IMR-90 (cell line): ENCODE measurements at places on chromosomes 5 and 9.

GRCh38 chr5:71743155-71743554 is 24.1 kb downstream of the CARTPT start:
- no peak overlapping the region for H3K4me3 ChIP-seq
- no peak for DNase-seq

DNA sequence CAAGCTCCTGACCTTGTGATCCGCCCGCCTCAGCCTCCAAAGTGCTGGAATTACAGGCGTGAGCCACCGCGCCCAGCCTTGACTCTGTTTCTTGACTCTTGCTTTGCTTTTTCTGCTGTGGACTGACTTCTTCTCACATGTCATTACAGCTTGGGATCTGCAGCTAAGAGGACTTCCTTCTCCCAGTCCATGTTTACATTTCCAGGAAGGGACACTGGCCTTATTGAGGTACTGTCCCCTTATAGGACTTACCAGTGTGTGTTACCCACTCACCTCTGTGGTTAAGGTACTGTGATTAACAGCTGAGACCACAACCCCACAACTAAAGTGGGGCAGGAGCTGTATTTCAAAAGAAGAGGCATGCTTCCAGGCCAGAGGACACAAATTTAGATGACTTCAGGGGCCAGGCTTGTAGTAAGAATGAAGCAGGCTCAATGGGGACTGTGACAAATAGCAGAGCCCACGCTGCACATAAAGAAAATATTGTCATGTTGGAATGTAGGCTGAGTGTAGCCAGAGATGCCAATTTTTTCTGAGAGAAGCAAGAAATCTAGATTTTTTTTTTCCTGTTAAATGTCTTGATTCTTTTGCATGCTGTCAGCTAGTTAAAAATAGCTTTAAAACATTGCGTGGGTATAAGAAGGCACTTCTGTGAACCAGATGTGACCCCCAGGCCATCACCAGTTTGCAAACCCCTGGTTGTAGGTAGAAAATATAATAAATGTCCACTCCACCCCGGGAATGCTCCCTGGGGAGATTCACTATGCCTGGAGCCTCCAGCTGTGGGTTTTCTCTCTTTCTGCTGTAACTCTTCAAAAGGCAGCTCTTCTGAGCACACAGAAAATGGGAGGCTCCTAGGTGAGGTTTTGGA is 75.0 kb downstream of the PTPDC1 start:
- H3K27me3 ChIP-seq, result no peaks in the 10 kb centered on the region
- peaks cover 2% of the 10 kb centered on the region; the same call in 1 of the 2 replicates for H3K4me1 ChIP-seq
- no peak for DNase-seq
- H3K27ac ChIP-seq, result no peak overlapping the region

GRCh38 chr5:61689153-61689846 is 357.2 kb downstream of the ZSWIM6 start:
- no peaks in the 10 kb centered on the region for H3K36me3 ChIP-seq
- no peaks in the 10 kb centered on the region for H3K4me1 ChIP-seq
- H3K27me3 ChIP-seq, result peaks cover 5% of the 10 kb centered on the region

GRCh38 chr9:19620326-19620725 is 168.5 kb downstream of the SLC24A2 start:
- H3K4me1 ChIP-seq, result no peaks in the 10 kb centered on the region
- no peak overlapping the region for H3K27ac ChIP-seq
- H3K4me3 ChIP-seq, result no peak overlapping the region

GRCh38 chr9:79975621-79976256 is 404.0 kb downstream of the TLE4 start:
- no peak overlapping the region for H3K4me3 ChIP-seq
- H3K4me1 ChIP-seq, result no peaks in the 10 kb centered on the region
- no peak overlapping the region for H3K27ac ChIP-seq
- DNase-seq, result no peak
- no peaks in the 10 kb centered on the region for H3K36me3 ChIP-seq
- H3K27me3 ChIP-seq, result peaks cover 12% of the 10 kb centered on the region

- H3K36me3 ChIP-seq, result peaks cover 18% of the 10 kb centered on the region
- peaks cover 2% of the 10 kb centered on the region; the same call in 1 of the 2 replicates for H3K27me3 ChIP-seq
- no peak for DNase-seq
- peaks cover 10% of the 10 kb centered on the region; the same call in 1 of the 2 replicates for H3K4me1 ChIP-seq
- H3K27ac ChIP-seq, result no peak overlapping the region
- H3K4me3 ChIP-seq, result no peak overlapping the region
Observed at GRCh38 chr5:138470322-138471051, 5.2 kb downstream of the EGR1 start.

GRCh38 chr5:171701100-171701541 is 84.5 kb upstream of the SMIM23 start:
- peaks cover 40% of the 10 kb centered on the region for H3K27me3 ChIP-seq
- H3K27ac ChIP-seq, result no peak overlapping the region
- no peaks in the 10 kb centered on the region for H3K36me3 ChIP-seq
- H3K4me1 ChIP-seq, result no peaks in the 10 kb centered on the region
- no peak for DNase-seq
- H3K4me3 ChIP-seq, result no peak overlapping the region

- H3K27me3 ChIP-seq, result no peaks in the 10 kb centered on the region
- H3K36me3 ChIP-seq, result no peaks in the 10 kb centered on the region
- H3K27ac ChIP-seq, result no peak overlapping the region
- peaks cover 6% of the 10 kb centered on the region; the same call in 1 of the 2 replicates for H3K4me1 ChIP-seq
Observed at GRCh38 chr5:135185481-135186065, 151.5 kb upstream of the PITX1 start.

- H3K36me3 ChIP-seq, result peaks cover 28% of the 10 kb centered on the region
- no peak overlapping the region for H3K4me3 ChIP-seq
- DNase-seq, result no peak
- no peak overlapping the region for H3K27ac ChIP-seq
Observed at GRCh38 chr9:137191691-137192447, 3.4 kb downstream of the SSNA1 start.

GRCh38 chr9:134485653-134486052 is 155.9 kb upstream of the COL5A1 start:
- H3K27me3 ChIP-seq, result peaks cover 5% of the 10 kb centered on the region
- H3K36me3 ChIP-seq, result no peaks in the 10 kb centered on the region
- DNase-seq, result no peak
- H3K4me1 ChIP-seq, result peaks cover 2% of the 10 kb centered on the region; the same call in 1 of the 2 replicates
- no peak overlapping the region for H3K4me3 ChIP-seq

- no peaks in the 10 kb centered on the region for H3K36me3 ChIP-seq
- H3K4me1 ChIP-seq, result no peaks in the 10 kb centered on the region
- DNase-seq, result no peak
- H3K27ac ChIP-seq, result no peak overlapping the region
- H3K4me3 ChIP-seq, result no peak overlapping the region
- no peaks in the 10 kb centered on the region for H3K27me3 ChIP-seq
Observed at GRCh38 chr9:75235632-75236031, 147.3 kb downstream of the OSTF1 start.

GRCh38 chr9:117403848-117404247 is 11.0 kb downstream of the ASTN2 start:
- no peak for DNase-seq
- no peak overlapping the region for H3K4me3 ChIP-seq
- H3K36me3 ChIP-seq, result no peaks in the 10 kb centered on the region
- H3K27me3 ChIP-seq, result no peaks in the 10 kb centered on the region

- no peaks in the 10 kb centered on the region for H3K36me3 ChIP-seq
- peak; percentile 56 for DNase-seq
- peaks cover 2% of the 10 kb centered on the region; the same call in 1 of the 2 replicates for H3K4me1 ChIP-seq
- H3K27me3 ChIP-seq, result no peaks in the 10 kb centered on the region
Observed at GRCh38 chr5:131630963-131631350, 4.1 kb downstream of the RAPGEF6 start.

DNA sequence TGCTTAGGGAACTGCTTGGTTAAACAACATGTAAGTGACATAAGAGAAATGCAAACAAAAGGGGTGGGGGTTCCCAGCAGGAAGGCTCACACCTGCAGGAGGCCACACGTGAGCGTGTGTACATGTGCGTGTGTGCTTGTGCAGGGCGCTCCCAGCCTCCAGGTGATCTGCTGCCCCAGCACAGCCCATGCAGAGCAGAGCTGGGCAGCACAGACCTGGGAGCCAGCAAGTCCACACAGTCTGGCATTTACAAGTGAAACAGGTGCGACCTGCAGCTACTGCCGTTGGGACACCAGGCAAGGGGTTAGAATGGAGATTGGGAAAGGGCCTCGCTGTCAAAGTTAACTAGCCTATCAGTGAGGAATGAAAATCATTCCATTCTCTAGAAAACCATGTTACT is 41.8 kb downstream of the GRAMD2B start:
- no peak overlapping the region for H3K27ac ChIP-seq
- no peak overlapping the region for H3K4me3 ChIP-seq

DNA sequence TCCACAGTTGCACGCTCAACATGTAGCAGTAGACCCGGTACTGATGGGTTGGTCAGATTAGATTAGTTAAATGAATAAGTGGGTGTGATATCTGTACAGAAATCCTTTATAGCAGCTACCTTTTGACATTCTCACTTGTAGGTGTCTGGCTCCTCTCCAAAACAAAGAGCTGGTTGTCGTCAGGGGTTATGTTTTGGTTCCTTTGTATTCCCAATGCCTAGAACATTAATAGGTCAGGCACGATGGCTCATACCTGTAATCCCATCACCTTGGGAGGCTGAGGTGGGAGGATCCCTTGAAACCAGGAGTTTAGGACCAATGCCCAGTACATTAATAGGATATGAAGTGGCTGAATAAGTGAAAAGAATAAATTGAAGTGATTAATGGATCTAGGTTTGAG is 182.1 kb downstream of the SNCAIP start:
- H3K36me3 ChIP-seq, result no peaks in the 10 kb centered on the region
- no peak for DNase-seq
- H3K4me1 ChIP-seq, result peaks cover 4% of the 10 kb centered on the region
- H3K27ac ChIP-seq, result no peak overlapping the region
- H3K4me3 ChIP-seq, result no peak overlapping the region
- no peaks in the 10 kb centered on the region; the same call in 1 of the 2 replicates for H3K27me3 ChIP-seq

- H3K4me3 ChIP-seq, result no peak overlapping the region
- DNase-seq, result no peak
- H3K27me3 ChIP-seq, result no peaks in the 10 kb centered on the region
- H3K4me1 ChIP-seq, result no peaks in the 10 kb centered on the region
- H3K27ac ChIP-seq, result no peak overlapping the region
Observed at GRCh38 chr5:28313321-28313951, 1275.0 kb upstream of the CDH9 start.

GRCh38 chr9:77453825-77454647 is 194.1 kb downstream of the GNA14 start:
- H3K36me3 ChIP-seq, result no peaks in the 10 kb centered on the region
- no peak overlapping the region for H3K4me3 ChIP-seq
- H3K27ac ChIP-seq, result no peak overlapping the region
- no peaks in the 10 kb centered on the region for H3K4me1 ChIP-seq
- no peaks in the 10 kb centered on the region for H3K27me3 ChIP-seq
- DNase-seq, result no peak

- DNase-seq, result no peak
- no peak overlapping the region for H3K27ac ChIP-seq
- H3K36me3 ChIP-seq, result no peaks in the 10 kb centered on the region
Observed at GRCh38 chr5:68087866-68088265, 127.7 kb upstream of the PIK3R1 start.

DNA sequence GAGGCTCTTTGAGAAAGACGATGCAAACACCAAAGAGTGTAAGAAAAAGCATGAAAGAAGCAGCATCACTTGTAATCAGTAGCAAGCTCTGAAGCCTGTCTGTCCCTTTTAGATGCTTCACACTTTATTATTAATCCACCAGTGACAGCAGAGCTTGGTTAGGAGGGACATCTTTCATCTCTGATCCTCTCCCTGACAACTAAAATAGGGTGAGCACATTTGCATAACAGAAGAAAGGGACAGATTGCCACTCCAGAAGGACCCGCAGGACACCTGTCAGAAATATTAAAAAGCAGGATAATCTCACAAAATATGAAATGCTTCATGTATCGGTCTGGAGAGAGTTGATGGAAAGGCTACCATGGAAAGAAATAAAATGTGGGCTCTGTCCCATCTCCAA is 71.4 kb upstream of the MAP1B start:
- H3K4me3 ChIP-seq, result no peak overlapping the region
- no peak for DNase-seq
- no peaks in the 10 kb centered on the region for H3K36me3 ChIP-seq
- no peak overlapping the region for H3K27ac ChIP-seq

DNA sequence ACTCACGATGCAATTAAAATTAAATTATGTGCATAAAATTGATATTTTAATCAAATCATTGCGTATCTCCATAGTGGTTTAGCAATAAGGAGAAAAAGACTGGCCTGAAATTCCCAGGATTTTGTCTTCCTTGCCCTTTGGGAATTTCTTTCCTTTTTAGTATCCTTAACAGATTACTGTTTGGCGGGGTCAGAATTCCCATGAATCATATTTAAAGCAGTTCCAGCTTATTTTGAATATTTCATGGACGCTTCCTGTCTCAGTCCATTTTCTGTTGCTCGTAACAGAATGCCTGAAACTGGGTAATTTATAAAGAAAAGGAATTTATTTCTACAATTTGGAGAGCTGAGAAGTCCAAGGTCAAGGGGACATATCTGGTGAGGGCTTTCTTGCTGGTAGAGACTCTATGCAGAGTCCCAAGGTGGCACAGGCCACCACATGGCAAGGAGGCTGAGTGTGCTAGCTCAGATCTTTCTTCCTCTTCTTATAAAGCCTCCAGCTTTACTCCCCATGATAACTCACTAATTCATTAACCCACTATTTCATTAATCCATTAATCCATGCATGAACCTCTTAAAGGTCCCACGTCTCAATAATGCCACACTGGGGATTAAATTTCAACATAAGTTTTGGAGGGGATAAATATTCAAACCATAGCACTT is 37.8 kb downstream of the CDH6 start:
- no peak overlapping the region for H3K4me3 ChIP-seq
- H3K4me1 ChIP-seq, result peaks cover 4% of the 10 kb centered on the region; the same call in 1 of the 2 replicates
- H3K27ac ChIP-seq, result no peak overlapping the region
- no peaks in the 10 kb centered on the region for H3K27me3 ChIP-seq
- H3K36me3 ChIP-seq, result peaks cover 5% of the 10 kb centered on the region; the same call in 1 of the 2 replicates

DNA sequence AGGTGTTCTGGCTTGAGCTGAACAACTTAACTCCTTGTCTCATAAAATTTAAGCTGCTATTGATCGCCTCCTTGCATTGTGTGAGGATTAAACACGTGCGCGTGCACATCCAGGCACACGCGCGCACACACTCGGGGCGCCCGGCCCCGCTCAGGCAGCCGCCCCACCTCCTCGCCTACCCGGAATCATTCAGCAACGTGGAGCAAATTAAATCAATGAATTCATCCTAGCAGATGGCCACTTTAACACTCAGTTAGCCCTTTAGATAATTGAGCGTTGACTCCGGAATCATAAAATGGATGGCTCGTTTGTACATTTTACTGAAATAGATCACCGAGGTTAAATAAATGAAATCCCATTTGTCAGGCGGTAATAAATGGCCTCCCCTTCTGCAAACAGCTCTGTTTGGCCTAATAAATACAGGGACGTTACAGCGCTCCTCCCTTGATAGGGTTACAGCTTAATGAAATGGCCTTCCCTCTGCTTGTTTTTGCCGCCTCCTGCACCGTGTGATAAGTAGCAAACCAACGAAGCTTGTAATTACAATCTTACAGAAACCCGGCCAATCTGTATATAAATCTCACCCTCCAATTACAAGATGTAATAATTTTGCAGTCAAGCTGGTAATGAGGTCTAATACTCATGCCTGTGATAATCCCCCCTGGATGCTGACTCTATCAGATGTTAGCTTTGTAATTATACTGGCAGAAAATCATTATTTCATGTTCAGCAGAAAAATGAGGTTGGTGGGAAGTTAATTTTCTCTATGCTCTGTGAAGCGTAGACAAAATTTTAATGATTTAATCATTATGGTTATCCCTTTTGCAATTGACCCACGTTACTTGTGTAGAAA is 229.7 kb upstream of the IRX4 start:
- no peak overlapping the region for H3K27ac ChIP-seq
- no peak for DNase-seq
- no peaks in the 10 kb centered on the region for H3K4me1 ChIP-seq
- no peak overlapping the region for H3K4me3 ChIP-seq
- H3K36me3 ChIP-seq, result no peaks in the 10 kb centered on the region
- no peaks in the 10 kb centered on the region for H3K27me3 ChIP-seq

- no peak for DNase-seq
- no peak overlapping the region for H3K4me3 ChIP-seq
- H3K36me3 ChIP-seq, result no peaks in the 10 kb centered on the region
- no peak overlapping the region for H3K27ac ChIP-seq
- peaks cover 15% of the 10 kb centered on the region for H3K4me1 ChIP-seq
- no peaks in the 10 kb centered on the region for H3K27me3 ChIP-seq
Observed at GRCh38 chr9:132040246-132040645, 39.4 kb downstream of the MED27 start.
